ENCODE measurements at places on chromosomes 13 and 19. TPM values are rescaled to one million over a fixed set of nuclear protein-coding genes. Genes with fewer than 3 reads are reported as not detected.

KLK2 gene
- 0.14 TPM for total RNA-seq

LAIR1 gene
- not detected for total RNA-seq

LIG1 gene
- total RNA-seq = 32.5 TPM

CGB3 gene
- total RNA-seq = not detected

ZNF507 gene
- total RNA-seq = 16.8 TPM

ATXN8OS gene
- not detected for total RNA-seq

CPB2 gene
- total RNA-seq = not detected

HRC gene
- total RNA-seq = not detected

ZNF888 gene
- 6.5 TPM for total RNA-seq

KLK3 gene
- total RNA-seq = not detected

C2CD4C gene
- 5.9 TPM for total RNA-seq

CD33 gene
- not detected for total RNA-seq

LGI4 gene
- total RNA-seq = not detected

GNA15 gene
- 0.23 TPM for total RNA-seq

FKRP gene
- total RNA-seq = 16.7 TPM

SMIM24 gene
- not detected for total RNA-seq

SLC25A42 gene
- total RNA-seq = 4.5 TPM

DACH1 gene
- total RNA-seq = 2.9 TPM

CD79A gene
- 0.34 TPM for total RNA-seq

ZNF700 gene
- 11.2 TPM for total RNA-seq

SHISA2 gene
- 1.1 TPM for total RNA-seq

DIAPH3 gene
- 8.7 TPM for total RNA-seq

ADM5 gene
- 0.70 TPM for total RNA-seq

ZNF135 gene
- total RNA-seq = 1.7 TPM

PRR19 gene
- total RNA-seq = 0.84 TPM

ADGRE3 gene
- not detected for total RNA-seq

CEACAM4 gene
- total RNA-seq = not detected

MEDAG gene
- 30.6 TPM for total RNA-seq

PROSER1 gene
- total RNA-seq = 17.9 TPM

IFNL4 gene
- not detected for total RNA-seq

CUL4A gene
- 148 TPM for total RNA-seq

EXOC3L2 gene
- total RNA-seq = 1.7 TPM

VSIG10L gene
- 0.17 TPM for total RNA-seq

KANK2 gene
- total RNA-seq = 108 TPM
